ENCODE measurements at places on chromosomes 11 and 22. TPM values are rescaled to one million over a fixed set of nuclear protein-coding genes. Genes with fewer than 3 reads are reported as not detected.

Gene NFAM1
- polyA plus RNA-seq = 0.32 TPM

Gene RIMBP3C
- polyA plus RNA-seq = 0.01 TPM

Gene TIGD3
- polyA plus RNA-seq = 0.45 TPM

Gene APOL5
- polyA plus RNA-seq = not detected
